ENCODE measurements at places on chromosomes 3 and 15.
A peak's percentile ranks its signal among the peaks of the same experiment; 100 is the strongest.

- DNase-seq, result no peak
Observed at GRCh38 chr15:39585389-39585841, 4.5 kb downstream of the THBS1 start.

DNA sequence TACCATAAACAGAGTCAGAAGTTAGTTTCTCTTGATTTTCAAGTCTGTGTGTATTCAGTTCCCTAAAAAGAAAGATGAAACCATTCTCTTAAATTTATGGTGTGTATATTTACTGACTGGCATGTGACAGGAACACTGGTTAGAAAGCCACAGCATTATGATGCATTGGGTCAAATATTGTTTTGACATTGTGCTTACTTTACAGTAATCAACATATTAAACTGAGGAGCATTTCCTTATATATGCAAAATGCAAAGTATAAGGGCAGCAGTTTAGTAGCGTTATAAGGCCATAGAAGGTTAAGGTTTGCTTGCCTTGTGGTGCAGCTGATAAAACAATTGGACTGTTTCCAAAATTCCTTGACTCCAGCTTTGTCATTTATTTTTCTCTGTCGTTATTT, 72.9 kb downstream of the EPHA3 start:
- no peak for DNase-seq

GRCh38 chr15:64596701-64597476, 136.5 kb downstream of the ZNF609 start:
- no peak for DNase-seq

DNA sequence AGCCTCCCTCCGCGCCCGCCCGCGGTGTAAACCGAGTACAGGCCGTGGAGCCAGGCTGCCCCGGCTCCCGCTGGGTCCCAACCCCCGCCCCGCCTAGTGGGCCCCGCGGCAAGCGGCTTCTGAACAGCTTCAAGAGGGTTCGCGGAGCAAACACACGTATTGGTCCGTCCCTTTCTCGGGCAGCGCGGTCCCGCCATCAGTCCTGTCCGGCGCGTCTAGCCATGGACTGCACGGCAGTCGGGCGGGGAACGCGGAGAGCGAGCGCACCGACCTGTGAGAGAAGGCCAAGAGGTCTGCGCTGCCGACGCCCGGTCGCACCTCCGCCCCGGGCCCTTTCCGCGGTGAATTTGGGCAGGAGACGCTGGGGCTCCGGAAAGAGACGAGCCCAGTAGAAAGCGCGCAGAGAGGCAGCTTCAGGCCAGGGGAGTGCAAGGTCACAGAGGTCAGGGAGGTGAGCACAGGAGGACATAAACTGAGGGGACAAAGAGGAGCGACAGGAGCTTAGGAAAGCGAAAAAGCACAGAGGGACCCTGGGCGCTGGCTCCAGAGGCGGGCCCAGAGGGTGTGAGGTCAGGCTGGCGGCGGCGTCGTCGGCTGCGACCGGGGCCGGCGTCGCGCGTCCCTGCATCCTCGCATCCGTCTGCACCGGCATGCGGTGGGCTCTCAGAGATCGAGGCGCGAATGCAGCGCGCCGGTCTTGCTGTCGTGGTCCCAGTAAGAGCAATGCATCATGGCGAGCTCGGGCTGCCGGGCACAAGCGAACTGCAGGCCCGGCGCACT, 1.8 kb downstream of the FOXL2 start:
- DNase-seq, result peak; percentile 68
